ENCODE measurements at places on chromosomes 6 and 20.

GRCh38 chr6:152026291-152026690, 218.8 kb downstream of the ESR1 start:
- DNase-seq, result no peak
- H3K36me3 ChIP-seq, result no peaks in the 10 kb centered on the region
- no peak overlapping the region for H3K27ac ChIP-seq
- H3K4me3 ChIP-seq, result no peak overlapping the region
- H3K4me1 ChIP-seq, result no peaks in the 10 kb centered on the region

DNA sequence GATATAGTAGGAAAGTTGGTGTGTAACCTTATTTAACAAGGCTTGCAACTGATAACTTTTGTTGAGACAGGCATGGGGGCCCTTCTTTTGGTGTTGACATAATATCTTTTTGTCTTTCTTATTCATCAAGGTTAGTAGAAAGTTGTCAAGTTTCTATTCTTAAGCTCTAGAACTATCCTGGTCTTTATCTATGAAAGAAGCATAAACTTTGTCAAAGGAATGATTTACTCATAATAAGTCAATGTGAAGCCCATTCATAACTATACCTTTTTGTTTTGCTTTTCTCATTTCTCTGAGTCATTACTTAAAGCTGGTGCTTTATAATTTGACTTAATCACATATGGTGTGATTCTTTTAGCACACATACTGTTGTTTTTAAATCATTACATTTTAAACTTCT, 312.4 kb downstream of the UTRN start:
- H3K27ac ChIP-seq, result no peak overlapping the region
- H3K4me3 ChIP-seq, result no peak overlapping the region
- H3K4me1 ChIP-seq, result peaks cover 38% of the 10 kb centered on the region

GRCh38 chr6:26055719-26056582, 31.3 kb upstream of the HFE start:
- peaks cover 13% of the 10 kb centered on the region for H3K4me1 ChIP-seq
- H3K36me3 ChIP-seq, result peaks cover 11% of the 10 kb centered on the region
- H3K4me3 ChIP-seq, result peak overlapping the region; percentile 96
- peak overlapping the region; percentile 99 for H3K27ac ChIP-seq
- peak; percentile 93 for DNase-seq

DNA sequence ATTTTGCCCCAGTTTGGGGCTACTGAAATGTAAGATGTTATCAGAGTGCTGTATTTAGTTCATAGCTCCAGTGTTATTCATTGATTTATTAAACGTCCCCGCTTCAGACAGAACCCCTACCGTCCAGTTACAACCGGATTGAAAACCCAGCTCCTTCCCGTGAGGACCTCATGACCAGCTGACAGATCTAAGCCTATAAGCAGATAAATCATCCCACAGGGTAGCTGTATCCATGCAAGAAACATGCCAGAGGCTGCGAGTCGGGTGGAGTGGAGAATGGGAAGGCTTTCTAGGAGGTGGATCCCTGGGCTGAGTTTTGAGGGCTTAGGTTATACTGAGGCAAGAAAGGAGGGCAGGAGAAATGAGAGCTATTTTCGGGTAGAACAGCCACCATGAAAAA, 260.0 kb downstream of the ARID1B start:
- no peak overlapping the region for H3K27ac ChIP-seq
- H3K36me3 ChIP-seq, result no peaks in the 10 kb centered on the region
- H3K27me3 ChIP-seq, result no peaks in the 10 kb centered on the region
- no peak for DNase-seq
- peaks cover 19% of the 10 kb centered on the region for H3K4me1 ChIP-seq

DNA sequence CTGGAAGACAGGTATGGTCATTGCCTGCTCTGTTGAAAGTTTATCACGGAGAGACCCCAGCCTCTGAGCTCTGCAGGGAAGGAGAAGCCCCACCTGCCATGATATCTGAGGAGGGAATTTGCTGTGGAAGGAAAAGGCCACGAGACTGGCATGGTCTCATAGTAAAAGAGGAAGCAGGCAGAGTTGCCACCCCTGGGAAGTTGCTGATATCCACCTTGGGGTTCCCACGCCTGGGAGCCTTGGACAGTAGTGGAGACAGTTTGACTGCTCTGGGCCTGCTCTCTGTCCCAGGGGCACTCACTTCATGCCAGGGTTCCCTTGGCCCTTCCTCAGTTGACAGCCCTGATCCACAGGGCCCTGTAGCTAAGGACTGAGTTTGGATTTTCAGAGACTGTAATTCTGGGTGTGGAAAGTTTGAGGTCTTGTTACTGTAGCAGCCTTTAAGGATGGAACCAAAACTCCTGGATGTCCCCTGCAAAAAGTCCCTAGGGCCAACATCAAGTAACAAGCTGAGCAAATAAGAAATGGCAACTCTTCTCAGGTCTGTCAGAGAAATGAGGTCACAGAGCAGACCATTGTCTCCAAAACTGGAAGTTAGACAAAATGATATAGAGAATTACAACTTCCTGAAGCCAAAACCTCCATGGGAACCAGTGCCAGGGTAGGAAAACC, 6.9 kb upstream of the SIRPB1 start:
- H3K4me1 ChIP-seq, result peaks cover 81% of the 10 kb centered on the region
- H3K27me3 ChIP-seq, result no peaks in the 10 kb centered on the region
- H3K27ac ChIP-seq, result peak overlapping the region; percentile 76
- no peak overlapping the region for H3K4me3 ChIP-seq
- H3K36me3 ChIP-seq, result peaks cover 28% of the 10 kb centered on the region

GRCh38 chr6:127868338-127868737, 32.5 kb downstream of the THEMIS start:
- no peaks in the 10 kb centered on the region for H3K27me3 ChIP-seq
- H3K4me1 ChIP-seq, result peaks cover 65% of the 10 kb centered on the region
- DNase-seq, result no peak
- no peak overlapping the region for H3K4me3 ChIP-seq
- peaks cover 26% of the 10 kb centered on the region for H3K36me3 ChIP-seq
- no peak overlapping the region for H3K27ac ChIP-seq

GRCh38 chr6:36984581-36985416, 1.2 kb downstream of the MTCH1 start:
- H3K36me3 ChIP-seq, result peaks cover 11% of the 10 kb centered on the region
- H3K4me1 ChIP-seq, result peaks cover 27% of the 10 kb centered on the region
- no peak overlapping the region for H3K27ac ChIP-seq
- DNase-seq, result peak; percentile 84

DNA sequence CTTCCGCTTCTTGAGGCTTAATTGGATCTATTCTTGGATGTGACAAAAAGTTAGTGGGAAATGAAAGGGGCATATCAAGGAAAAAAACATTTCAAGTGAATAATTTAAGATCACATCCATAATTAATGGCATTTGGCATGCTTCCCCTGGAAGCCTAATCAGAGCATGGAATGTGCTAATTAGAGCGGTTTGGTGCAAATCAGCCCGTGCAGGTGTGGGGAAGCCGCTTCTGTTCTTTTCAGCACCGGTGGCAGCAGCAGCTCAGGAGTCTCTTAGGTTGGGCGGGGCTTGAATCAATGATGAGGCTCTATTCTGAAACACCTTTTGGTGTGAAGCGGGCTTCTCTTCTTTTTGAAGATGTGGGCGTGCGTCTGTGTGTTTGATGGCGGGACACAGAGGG, 301.2 kb downstream of the LRFN2 start:
- peaks cover 16% of the 10 kb centered on the region for H3K27me3 ChIP-seq
- no peaks in the 10 kb centered on the region for H3K4me1 ChIP-seq
- no peak overlapping the region for H3K4me3 ChIP-seq
- H3K36me3 ChIP-seq, result no peaks in the 10 kb centered on the region
- DNase-seq, result no peak
- no peak overlapping the region for H3K27ac ChIP-seq

DNA sequence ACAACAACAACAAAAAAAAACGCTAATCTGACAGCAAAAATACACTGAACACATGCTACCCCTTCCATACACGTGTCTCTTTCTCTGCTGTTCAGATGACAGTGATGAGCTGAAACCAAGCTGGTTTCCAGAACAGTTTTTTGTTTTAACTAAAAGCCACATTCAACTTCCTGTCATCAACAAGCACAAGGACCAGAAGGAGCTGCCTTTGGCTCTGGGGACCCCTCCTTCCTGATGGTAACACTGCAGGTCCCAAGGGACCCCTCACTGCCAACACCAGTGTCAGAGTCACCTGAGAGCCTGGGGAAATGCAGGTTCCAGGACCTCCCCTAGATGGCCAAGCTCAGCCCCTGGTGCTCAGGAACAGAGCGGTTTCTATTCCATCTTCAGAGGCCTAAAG, 6.0 kb downstream of the CST7 start:
- no peaks in the 10 kb centered on the region for H3K27me3 ChIP-seq
- peak overlapping the region; percentile 77 for H3K27ac ChIP-seq
- DNase-seq, result peak; percentile 38
- peaks cover 14% of the 10 kb centered on the region for H3K4me1 ChIP-seq
- H3K4me3 ChIP-seq, result no peak overlapping the region

DNA sequence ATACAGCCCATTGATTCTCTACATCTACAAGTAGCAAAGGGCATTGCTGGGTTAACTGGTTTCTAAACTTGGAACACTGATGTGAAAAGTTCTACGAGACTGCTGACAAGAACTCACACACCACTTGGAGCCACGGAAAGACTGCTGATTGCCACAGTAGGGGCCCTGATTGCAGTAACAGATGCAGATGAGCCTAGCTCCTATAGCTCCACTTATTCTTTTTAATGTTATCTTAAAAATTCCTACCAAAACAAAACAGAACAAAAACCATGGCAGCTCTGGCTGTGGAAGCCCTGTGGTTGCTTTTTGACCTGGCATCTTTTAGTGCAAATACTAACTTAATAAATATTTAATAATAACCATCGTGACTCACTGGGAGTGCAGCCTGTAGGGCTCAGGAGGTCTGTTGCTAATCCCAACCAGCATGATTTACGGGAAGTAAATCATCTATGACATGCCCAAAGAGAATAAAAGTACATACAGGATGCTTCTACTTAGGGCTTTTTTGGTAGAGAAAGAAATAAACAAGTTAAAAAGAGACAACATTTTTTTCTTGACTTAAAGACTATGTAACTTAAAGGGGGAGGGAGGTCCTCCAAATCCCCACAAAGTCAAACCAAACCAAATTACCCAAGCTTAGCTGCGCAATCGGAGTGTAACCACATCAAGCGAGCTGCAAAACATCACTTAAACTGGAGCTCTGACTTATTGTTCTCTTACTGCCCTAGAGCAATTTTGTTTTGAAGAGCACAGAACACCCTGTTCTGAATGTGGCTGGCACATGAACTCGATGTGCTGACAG, 87.2 kb downstream of the FKBP5 start:
- peaks cover 40% of the 10 kb centered on the region for H3K36me3 ChIP-seq
- H3K27ac ChIP-seq, result peak overlapping the region; percentile 80
- DNase-seq, result peak; percentile 68

GRCh38 chr20:2930538-2930937, 57.3 kb downstream of the PTPRA start:
- no peak for DNase-seq
- peaks cover 12% of the 10 kb centered on the region for H3K36me3 ChIP-seq
- no peak overlapping the region for H3K27ac ChIP-seq
- no peaks in the 10 kb centered on the region for H3K27me3 ChIP-seq
- no peaks in the 10 kb centered on the region for H3K4me1 ChIP-seq

DNA sequence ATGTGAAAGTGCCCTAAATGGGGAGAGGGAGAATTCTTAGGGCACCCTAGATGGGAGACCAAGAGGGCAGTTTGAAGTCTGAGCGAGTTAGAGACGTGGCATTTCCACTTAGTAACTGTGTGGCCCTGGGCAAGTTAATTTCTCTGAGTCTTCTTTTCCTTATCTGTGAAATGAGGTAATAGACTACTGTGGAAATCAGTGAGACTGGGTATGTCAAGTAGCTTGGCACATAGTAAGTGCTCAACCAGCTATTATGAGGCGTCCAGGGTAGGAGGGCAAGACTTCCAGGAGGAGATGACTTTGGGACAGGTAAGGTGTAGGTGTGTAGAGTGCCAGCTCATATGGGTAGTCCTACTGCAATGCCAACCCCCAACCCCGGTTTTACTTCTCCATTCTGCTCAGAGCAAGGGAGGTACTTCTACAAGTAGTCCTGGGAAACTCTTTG, 770 bp downstream of the KIF3B start:
- peaks cover 63% of the 10 kb centered on the region for H3K4me1 ChIP-seq
- peak overlapping the region; percentile 91 for H3K4me3 ChIP-seq
- peak overlapping the region; percentile 98 for H3K27ac ChIP-seq

- no peak for DNase-seq
- H3K36me3 ChIP-seq, result no peaks in the 10 kb centered on the region
- no peak overlapping the region for H3K27ac ChIP-seq
- no peaks in the 10 kb centered on the region for H3K4me1 ChIP-seq
- H3K4me3 ChIP-seq, result no peak overlapping the region
These were observed 658.4 kb downstream of the TBC1D32 start for GRCh38 chr6:120675886-120676285.

DNA sequence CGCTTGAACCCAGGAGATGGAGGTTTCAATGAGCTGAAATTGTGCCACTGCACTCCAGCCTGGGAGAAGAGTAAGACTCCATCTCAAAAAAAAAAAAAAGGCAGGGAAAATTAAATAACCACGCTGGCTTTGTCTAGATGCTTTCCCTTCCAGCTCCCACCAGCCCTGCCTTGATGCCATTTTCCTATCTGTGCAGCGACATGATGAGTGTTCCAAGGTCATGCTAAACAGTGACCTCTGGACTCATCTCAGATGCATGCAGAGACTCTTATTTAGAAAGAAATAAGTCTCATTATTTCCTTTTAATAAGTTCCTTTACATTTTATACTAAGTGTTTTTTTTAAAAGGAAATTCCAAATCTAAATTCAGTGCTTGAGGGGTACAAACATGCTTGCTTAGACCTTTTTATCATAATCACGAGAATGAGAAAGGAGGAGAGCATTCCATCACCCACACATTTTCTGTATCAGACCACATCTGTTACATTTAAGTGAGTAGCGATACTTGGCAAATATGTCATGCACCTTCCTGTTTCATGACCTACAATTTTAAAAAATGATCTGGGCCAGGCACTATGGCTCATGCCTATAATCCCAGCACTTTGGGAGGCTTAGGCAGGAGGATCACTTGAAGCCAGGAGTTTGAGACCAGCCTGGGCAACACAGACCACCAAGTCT, 101.1 kb upstream of the RREB1 start:
- H3K4me1 ChIP-seq, result peaks cover 14% of the 10 kb centered on the region
- no peak overlapping the region for H3K4me3 ChIP-seq
- peaks cover 15% of the 10 kb centered on the region for H3K27me3 ChIP-seq
- DNase-seq, result no peak
- H3K36me3 ChIP-seq, result no peaks in the 10 kb centered on the region

Measured in activated CD4-positive, alpha-beta T cell treated with anti-CD3 and anti-CD28 coated beads for 36 hours (primary cell).